ENCODE measurements at places on chromosomes 1 and 21.

DNA sequence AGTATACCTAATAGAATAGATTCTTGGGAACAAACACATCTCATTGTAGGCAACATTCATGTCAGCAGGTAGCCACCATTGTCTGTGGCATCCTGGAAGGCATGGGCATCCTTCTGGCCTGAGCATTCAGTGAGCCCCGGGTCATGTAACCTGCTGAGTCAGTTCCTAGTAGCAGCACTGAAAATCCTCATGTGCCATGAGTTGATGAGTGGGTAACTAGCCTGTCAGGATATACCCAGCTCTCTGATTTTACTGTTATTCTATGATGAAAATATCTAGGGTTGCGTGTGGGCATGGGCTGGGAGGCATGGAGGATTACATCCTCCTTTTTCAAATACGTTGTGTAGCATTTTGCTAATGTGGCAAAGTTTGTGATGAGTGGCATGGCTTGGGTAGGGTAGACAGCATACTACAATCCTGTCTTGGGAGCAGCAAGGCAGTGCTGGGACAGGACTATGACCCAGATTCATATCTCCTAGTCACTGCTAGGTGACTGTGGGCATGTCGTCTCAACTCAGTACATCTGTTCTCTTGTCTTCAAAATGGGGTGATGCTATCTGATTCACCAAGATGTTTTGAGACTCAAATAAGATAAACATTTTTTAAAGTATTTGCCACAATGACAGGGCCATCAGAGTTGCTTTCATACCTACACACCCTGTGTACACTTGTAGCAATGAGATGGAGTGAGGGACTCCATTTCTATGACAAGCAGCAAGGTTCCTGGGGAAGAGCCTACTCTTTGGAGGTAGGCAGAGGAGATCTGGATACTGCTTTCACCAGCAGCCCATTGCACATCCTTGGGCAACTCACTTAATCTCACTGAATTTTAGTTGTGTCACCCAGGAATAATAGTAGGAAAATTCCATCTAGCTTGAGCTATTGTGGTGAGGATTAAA, 62.5 kb downstream of the CD58 start:
- DNase-seq = no peak

GRCh38 chr1:227317011-227317451, 1.3 kb downstream of the CDC42BPA start:
- DNase-seq = no peak

DNA sequence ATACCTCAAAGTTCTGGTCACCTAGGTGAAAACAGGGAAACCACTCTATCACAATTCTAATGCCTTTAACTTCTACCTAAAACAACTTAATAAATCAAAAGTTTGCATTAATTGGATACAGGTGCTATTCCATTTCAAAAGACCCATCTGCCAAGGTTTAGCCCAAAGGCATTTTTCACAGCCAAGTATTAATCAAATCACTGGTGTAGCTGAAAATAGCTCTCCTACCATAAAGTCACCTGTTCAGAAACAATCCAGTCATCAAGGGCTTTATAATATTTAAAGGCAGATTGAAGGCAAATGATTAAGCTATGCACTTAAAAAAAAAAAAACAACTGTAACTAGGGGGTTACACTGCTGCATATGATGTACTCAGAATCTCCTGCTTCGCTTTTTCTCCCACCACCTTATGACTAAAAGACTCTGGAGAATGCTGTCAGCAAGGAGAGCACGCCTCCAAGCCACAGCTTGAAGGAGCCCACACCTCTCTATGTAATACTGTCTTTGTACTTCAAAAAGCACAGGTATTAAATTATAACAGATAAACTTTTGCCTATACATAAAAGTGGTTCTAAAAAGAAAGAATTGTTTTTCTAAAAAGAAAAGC, 20.5 kb downstream of the KIAA0319L start:
- DNase-seq = no peak

DNA sequence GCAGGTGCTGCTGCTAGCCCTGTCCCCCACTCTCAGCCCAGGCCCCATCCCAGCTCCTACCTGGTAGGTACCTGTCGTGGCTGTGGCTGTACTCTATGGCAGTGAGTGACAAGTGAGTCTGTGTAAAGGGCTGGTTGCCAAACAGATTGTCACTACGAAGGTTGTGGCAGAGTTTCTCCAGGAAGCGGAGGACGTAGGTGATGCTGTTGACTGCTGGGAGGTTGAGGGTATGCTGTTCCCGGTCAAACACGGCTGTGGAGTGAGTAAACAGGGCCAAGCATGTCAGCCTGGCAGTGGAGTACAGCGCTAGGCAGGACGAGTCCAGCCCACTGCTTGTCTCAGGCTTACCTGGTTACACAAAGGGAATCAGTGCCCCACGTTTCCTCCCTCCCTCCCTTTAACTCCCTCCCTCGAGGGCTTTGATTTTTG, 24.8 kb upstream of the SLFNL1 start:
- DNase-seq = no peak

DNA sequence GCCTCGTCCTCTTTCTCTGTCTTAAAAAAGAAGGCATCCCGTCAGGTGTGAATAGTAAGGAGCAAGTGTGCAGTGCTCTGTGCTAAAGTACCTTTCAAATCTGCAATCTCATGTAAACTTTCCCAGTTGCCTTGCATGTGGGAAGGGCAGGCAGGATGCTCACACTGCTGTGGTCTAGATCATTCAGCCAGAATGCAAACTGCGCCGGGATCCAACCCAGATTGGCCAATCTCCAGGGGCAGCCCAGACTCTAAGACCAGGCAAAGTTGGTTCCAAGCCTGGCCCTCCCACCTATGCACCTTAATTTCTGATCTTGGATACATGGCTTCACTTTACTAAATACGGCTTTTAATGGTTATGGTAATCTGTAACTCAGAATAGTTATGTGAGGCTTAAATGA, 3.2 kb upstream of the MAP1LC3C start:
- DNase-seq = no peak
